Endodermal cell (in vitro differentiated cells): ENCODE measurements at places on chromosomes 2 and 18. TPM values are rescaled to one million over a fixed set of nuclear protein-coding genes. Genes with fewer than 3 reads are reported as not detected.

Gene MARCHF4
- 0.51 to 1.3 TPM (median 0.78 TPM) in 3 replicates for total RNA-seq

Gene NEU2
- total RNA-seq = not detected in 3 replicates

Gene KIF5C
- total RNA-seq = 39.1 to 50.1 TPM (median 39.7 TPM) in 3 replicates

Gene SERPINB7
- not detected in 3 replicates for total RNA-seq

Gene ADD2
- total RNA-seq = 53.0 and 63.8 TPM in 2 replicates

Gene BOK
- total RNA-seq = 20.1 to 23.4 TPM (median 20.6 TPM) in 3 replicates

Gene SFTPB
- not detected in 2 replicates for total RNA-seq

Gene MC4R
- total RNA-seq = not detected in 2 replicates

Gene SCYGR2
- not detected in 3 replicates for total RNA-seq

Gene CENPA
- 21.5 and 23.1 TPM in 2 replicates for total RNA-seq

Gene APCDD1
- total RNA-seq = 7.5 and 9.0 TPM in 2 replicates

Gene DGUOK
- total RNA-seq = 61.1 and 70.5 TPM in 2 replicates
